Activated T-helper 1 cell treated with anti-CD3 and anti-CD28 coated beads, Interleukin-12 subunit alpha, Interleukin-12 subunit beta, Interleukin-2, Interleukin-4 antibody, amounts not matched to agents 30 ng/mL and 10 ng/mL and 1 ng/mL, durations not matched to agents 14 hours and 24 hours and 36 hours (primary cell): ENCODE measurements at places on chromosomes 4 and X.

- H3K4me1 ChIP-seq: no peaks in the 10 kb centered on the region
- H3K36me3 ChIP-seq: no peaks in the 10 kb centered on the region
- no peak overlapping the region for H3K4me3 ChIP-seq
- no peaks in the 10 kb centered on the region for H3K27me3 ChIP-seq
These were observed 411.5 kb upstream of the FTHL17 start for GRCh38 chrX:31483336-31483735.

DNA sequence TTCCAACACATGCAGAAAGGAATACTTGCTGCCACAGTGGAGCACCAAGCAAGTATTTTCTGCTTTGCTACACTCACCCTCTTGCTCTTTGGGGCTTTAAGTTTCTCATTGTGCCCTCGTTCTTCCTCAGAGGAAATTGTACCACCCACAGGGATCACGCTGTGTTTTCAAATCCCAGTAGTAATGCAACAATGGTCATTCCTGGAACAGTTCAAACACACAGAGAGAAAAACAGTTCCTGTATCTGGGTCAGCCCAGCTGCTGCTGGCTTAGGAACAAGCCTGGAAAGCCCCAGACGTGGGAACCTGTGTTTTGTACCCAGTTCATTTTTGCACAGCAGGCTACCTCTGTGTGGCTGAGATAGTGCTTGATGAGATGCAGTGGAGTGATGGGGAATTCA is 907.8 kb downstream of the STPG2 start:
- H3K36me3 ChIP-seq: no peaks in the 10 kb centered on the region
- H3K27ac ChIP-seq: no peak overlapping the region
- no peak for DNase-seq
- H3K4me1 ChIP-seq: no peaks in the 10 kb centered on the region
- H3K27me3 ChIP-seq: no peaks in the 10 kb centered on the region

- H3K36me3 ChIP-seq: no peaks in the 10 kb centered on the region
- H3K27ac ChIP-seq: no peak overlapping the region
These were observed 3.1 kb downstream of the TNMD start for GRCh38 chrX:100587861-100588260.

GRCh38 chr4:101790521-101791181 is at the start of gene BANK1:
BANK1 (plus strand) TSS chr4:101790730; CDS start chr4:101790881, 151 bp downstream.
- H3K27ac ChIP-seq: no peak within 1 kb of the TSS
- H3K4me1 ChIP-seq: peaks cover 17% of the 10 kb centered on the region
- H3K4me3 ChIP-seq: peak within 1 kb of the TSS; percentile 79
- H3K27me3 ChIP-seq: peaks cover 54% of the 10 kb centered on the region
- DNase-seq: peak; percentile 33

DNA sequence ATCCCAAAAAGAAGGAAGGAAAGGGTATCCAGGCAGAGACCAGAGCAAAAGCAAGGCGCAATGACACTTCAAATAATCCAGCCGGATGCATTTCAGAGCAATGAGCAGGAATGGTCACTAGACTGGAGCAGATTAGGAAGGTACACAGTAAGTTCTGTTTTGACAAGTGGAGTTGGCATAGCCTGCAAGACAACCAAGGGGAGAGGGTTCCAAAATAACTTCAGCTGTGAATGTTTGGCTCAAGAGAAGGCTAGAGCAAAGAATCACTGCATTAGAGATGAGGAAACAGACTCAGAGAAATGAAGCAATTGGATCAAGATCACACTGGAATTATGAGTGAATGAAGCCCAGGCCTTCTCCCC is 90.0 kb upstream of the EGFL6 start:
- H3K27me3 ChIP-seq: no peaks in the 10 kb centered on the region
- peaks cover 2% of the 10 kb centered on the region for H3K36me3 ChIP-seq
- no peak overlapping the region for H3K27ac ChIP-seq
- peaks cover 5% of the 10 kb centered on the region for H3K4me1 ChIP-seq
- no peak overlapping the region for H3K4me3 ChIP-seq
- DNase-seq: no peak

GRCh38 chrX:153816831-153817690 is 13.3 kb downstream of the PDZD4 start:
- H3K4me3 ChIP-seq: no peak overlapping the region
- peaks cover 26% of the 10 kb centered on the region for H3K27me3 ChIP-seq
- H3K36me3 ChIP-seq: no peaks in the 10 kb centered on the region

DNA sequence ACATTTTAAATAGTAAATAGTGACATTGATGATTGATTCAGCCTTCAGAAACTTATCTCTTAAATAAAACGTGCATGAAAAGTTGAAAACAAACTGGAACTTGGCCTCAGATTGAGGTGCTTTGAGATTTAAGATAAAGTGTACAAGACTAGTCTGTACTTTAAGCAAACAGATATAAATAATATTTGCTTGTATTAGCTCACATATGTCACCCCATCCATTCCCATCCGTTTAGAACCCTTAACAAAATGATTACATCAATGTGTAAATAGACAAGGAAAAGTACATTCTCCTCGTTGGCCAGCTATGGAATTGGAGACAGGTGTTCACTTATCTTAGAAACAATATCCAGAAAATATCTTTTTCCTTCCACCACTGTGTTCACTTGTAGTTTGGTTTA is 130.8 kb downstream of the BANK1 start:
- H3K27me3 ChIP-seq: peaks cover 5% of the 10 kb centered on the region
- H3K27ac ChIP-seq: no peak overlapping the region
- no peak overlapping the region for H3K4me3 ChIP-seq
- DNase-seq: no peak
- no peaks in the 10 kb centered on the region for H3K4me1 ChIP-seq

- H3K27me3 ChIP-seq: peaks cover 2% of the 10 kb centered on the region
- H3K4me3 ChIP-seq: no peak overlapping the region
- H3K4me1 ChIP-seq: no peaks in the 10 kb centered on the region
- H3K36me3 ChIP-seq: no peaks in the 10 kb centered on the region
These were observed 202.3 kb upstream of the RASGEF1B start for GRCh38 chr4:81673961-81674360.

DNA sequence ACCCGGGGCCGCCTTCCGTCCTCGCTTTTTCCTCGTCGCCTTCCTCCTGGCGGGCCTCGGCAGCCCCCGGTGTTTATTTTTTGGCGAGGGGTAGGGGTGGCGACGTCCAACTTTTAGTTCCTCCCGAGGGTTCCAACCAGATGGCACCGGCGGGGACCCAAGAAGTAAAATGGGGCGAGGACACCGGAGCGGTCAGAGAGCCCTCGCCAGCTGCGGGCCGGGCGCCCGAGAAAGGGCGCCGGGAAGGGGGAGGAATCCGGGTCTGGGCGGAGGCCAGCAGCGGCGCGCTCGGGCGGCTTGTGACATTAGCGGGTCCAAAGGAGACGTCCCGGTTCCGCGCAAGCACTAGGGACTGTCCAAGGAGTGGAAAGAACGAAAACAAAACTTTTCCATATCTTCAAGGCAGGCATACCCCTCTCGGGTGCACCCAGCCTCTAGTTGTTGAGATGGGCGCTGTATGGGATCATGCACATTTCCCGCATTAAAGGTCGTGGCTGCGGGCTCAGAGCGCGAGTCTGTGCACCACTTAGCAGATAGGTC is 691 bp upstream of the USP46 start:
- peaks cover 12% of the 10 kb centered on the region for H3K36me3 ChIP-seq
- peak overlapping the region; percentile 73 for H3K27ac ChIP-seq
- H3K4me3 ChIP-seq: peak overlapping the region; percentile 86
- peaks cover 14% of the 10 kb centered on the region for H3K27me3 ChIP-seq
- peak; percentile 8 for DNase-seq

GRCh38 chr4:25252230-25253070 is 18.6 kb downstream of the PI4K2B start:
- peaks cover 19% of the 10 kb centered on the region for H3K4me1 ChIP-seq
- H3K27me3 ChIP-seq: no peaks in the 10 kb centered on the region
- DNase-seq: no peak
- peaks cover 19% of the 10 kb centered on the region for H3K36me3 ChIP-seq
- H3K27ac ChIP-seq: no peak overlapping the region

- H3K27me3 ChIP-seq: peaks cover 6% of the 10 kb centered on the region
- no peak overlapping the region for H3K27ac ChIP-seq
- no peak overlapping the region for H3K4me3 ChIP-seq
- no peaks in the 10 kb centered on the region for H3K4me1 ChIP-seq
- peaks cover 12% of the 10 kb centered on the region for H3K36me3 ChIP-seq
These were observed 276.8 kb downstream of the FBXW7 start for GRCh38 chr4:152258804-152259708.

DNA sequence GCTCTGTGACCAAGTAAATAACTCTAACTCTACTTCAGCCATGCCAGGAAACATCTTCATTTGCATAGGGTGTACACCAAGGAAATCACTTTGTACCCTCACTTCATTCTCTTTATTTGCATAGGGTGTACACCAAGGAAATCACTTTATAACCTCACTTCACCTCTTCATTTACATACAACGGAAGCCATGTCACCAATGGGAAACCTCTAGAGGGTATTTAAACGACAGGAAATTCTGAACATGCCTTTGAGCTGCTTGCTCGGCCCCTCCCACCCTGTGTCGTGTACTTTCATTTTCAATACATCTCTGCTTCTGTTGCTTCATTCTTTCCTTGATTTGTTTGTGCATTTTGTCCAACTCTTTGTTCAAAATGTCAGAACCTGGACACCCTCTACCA is 848.1 kb upstream of the FRG1 start:
- no peak overlapping the region for H3K27ac ChIP-seq
- H3K36me3 ChIP-seq: no peaks in the 10 kb centered on the region
- H3K4me1 ChIP-seq: no peaks in the 10 kb centered on the region

- H3K27me3 ChIP-seq: peaks cover 2% of the 10 kb centered on the region
- no peak overlapping the region for H3K4me3 ChIP-seq
- H3K4me1 ChIP-seq: no peaks in the 10 kb centered on the region
- H3K36me3 ChIP-seq: no peaks in the 10 kb centered on the region
- no peak overlapping the region for H3K27ac ChIP-seq
These were observed 216.6 kb downstream of the DCTD start for GRCh38 chr4:182700362-182701160.

DNA sequence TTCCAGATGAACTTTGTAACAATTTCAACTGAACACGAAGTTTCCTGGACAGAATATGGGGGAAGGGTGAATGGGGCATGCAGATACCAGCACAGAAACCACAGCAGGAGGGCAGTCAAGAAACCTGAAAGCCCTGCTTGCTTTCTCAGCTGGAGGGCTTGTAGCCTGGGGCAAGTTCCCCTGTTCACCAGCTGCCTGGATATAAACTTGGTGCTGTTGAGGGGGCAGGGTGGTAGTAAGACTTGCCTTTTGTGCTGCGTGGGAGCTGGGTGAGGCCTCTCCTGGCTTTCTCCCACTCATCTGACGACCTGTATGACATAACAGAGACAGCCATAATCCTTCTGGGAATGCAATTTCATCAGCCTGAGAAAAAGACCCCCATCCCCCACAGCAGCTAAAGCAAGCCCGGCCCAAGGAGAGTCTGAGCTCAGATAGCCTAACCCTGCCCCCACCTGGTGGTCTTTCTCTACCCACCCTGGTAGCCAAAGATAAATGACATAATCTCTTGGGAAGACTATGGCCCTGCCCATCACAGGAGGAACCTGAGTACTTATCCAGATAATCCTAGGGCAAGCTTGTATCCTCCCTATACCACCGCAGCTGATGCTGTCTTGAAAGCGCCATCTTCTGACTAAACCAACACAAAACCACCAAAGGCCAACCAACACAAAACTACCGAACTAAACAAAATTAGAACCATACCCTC is 234.3 kb downstream of the LAS1L start:
- no peaks in the 10 kb centered on the region for H3K36me3 ChIP-seq
- H3K4me1 ChIP-seq: no peaks in the 10 kb centered on the region
- DNase-seq: no peak
- no peak overlapping the region for H3K27ac ChIP-seq

- H3K27ac ChIP-seq: no peak overlapping the region
- no peak overlapping the region for H3K4me3 ChIP-seq
- H3K4me1 ChIP-seq: no peaks in the 10 kb centered on the region
- no peaks in the 10 kb centered on the region for H3K27me3 ChIP-seq
These were observed 6.9 kb upstream of the BEX3 start for GRCh38 chrX:103369479-103369878.

DNA sequence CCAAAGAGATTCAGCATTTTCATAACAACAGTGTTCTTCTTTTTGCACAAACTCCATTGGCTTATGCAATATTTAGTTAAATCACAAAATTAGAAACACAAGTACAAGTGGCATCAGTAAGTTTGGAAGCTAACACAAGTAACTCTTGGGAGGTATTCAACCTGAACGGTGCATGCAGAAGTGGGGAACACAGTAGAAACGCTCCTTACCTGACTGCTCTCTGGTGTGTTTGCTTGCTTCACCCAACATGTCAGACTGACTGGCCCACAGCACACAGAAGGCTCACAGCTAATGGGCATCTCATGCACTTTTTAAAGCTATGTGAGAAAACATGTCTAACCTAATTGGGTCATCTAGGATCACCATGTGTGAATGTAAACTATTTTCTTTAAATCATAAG is 133.6 kb downstream of the MAGEB17 start:
- H3K4me3 ChIP-seq: no peak overlapping the region
- no peak overlapping the region for H3K27ac ChIP-seq
- no peaks in the 10 kb centered on the region for H3K4me1 ChIP-seq
- DNase-seq: no peak
- H3K27me3 ChIP-seq: no peaks in the 10 kb centered on the region

- no peak for DNase-seq
- no peaks in the 10 kb centered on the region for H3K4me1 ChIP-seq
- no peak overlapping the region for H3K4me3 ChIP-seq
These were observed 540.3 kb upstream of the GALNT7 start for GRCh38 chr4:172628263-172628662.
